ENCODE measurements at places on chromosomes 12 and 14. TPM values are rescaled to one million over a fixed set of nuclear protein-coding genes. Genes with fewer than 3 reads are reported as not detected.

Gene OR10AD1
- total RNA-seq, result not detected

Gene SERPINA6
- total RNA-seq, result not detected

DNA sequence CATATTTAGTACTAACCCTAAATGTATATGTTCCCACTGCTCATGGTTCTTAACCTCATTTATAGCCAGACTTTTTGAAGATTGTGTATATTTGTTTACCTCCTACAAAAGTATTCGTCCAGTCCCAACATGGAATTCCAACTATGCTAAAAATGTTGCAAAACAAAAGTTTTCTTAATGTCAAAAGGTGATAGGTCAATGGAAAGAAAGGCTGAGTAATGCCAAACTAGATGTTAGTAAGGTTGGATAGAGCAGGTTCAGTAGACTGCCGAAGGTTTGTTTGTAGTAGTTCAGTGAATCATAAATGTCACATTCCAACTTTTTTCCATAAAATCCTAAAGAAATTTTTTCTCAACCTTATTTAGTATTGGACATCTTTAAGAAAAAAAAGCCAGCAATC, 874.5 kb downstream of the FLRT2 start:
- H3K36me3 ChIP-seq, result no peaks in the 10 kb centered on the region
- H3K4me3 ChIP-seq, result no peak overlapping the region
- H3K27ac ChIP-seq, result no peak overlapping the region
- DNase-seq, result no peak

- peak within 1 kb of the TSS; percentile 87 for H3K4me3 ChIP-seq
- H3K4me1 ChIP-seq, result peaks cover 42% of the 10 kb centered on the region
- no peaks in the 10 kb centered on the region for H3K36me3 ChIP-seq
- DNase-seq, result peak; percentile 92
These were observed at the start of gene WSB2 for GRCh38 chr12:118061011-118061872. Gene WSB2, minus strand, starts transcription at chr12:118061179. Its CDS starts 131 bp downstream, at chr12:118061048.

GRCh38 chr12:5789469-5789968, 155.5 kb downstream of the ANO2 start:
- peaks cover 7% of the 10 kb centered on the region for H3K27me3 ChIP-seq
- H3K36me3 ChIP-seq, result no peaks in the 10 kb centered on the region
- H3K4me1 ChIP-seq, result no peaks in the 10 kb centered on the region
- no peak overlapping the region for H3K27ac ChIP-seq
- no peak for DNase-seq

Gene MGAT4C
- total RNA-seq, result 0.67 TPM

Gene STXBP6
- total RNA-seq, result 27.4 TPM

DNA sequence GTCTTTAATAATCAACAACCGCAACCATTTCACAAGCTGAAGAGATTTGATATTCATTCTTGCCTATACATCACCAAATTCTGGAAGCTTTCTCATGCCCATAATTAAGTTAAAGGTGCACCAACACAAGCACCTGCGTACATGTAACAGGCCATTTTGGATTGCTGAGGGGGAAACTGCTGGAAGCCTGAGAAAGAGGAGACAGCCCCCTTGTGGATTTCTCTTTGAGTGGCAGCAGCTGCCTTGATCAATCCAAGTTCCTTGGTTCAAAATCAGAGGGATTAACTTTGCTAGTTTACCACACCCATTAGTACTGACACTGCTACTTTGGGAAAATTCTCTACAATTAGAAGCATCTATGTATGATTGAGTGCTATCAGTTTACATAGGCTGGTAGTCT, 321.1 kb downstream of the NOVA1 start:
- no peak overlapping the region for H3K4me3 ChIP-seq
- no peak for DNase-seq
- H3K36me3 ChIP-seq, result no peaks in the 10 kb centered on the region
- peaks cover 3% of the 10 kb centered on the region for H3K4me1 ChIP-seq
- no peak overlapping the region for H3K27ac ChIP-seq
- H3K27me3 ChIP-seq, result no peaks in the 10 kb centered on the region

GRCh38 chr12:55812088-55812487, 5.4 kb downstream of the SARNP start:
- DNase-seq, result no peak
- H3K36me3 ChIP-seq, result peaks cover 44% of the 10 kb centered on the region
- H3K27ac ChIP-seq, result no peak overlapping the region
- no peak overlapping the region for H3K4me3 ChIP-seq
- no peaks in the 10 kb centered on the region for H3K27me3 ChIP-seq
- H3K4me1 ChIP-seq, result peaks cover 22% of the 10 kb centered on the region

Gene LMNTD1
- not detected for total RNA-seq

Gene KRT78
- total RNA-seq, result not detected

- no peaks in the 10 kb centered on the region for H3K4me1 ChIP-seq
- DNase-seq, result no peak
- no peaks in the 10 kb centered on the region for H3K36me3 ChIP-seq
- no peak overlapping the region for H3K27ac ChIP-seq
These were observed 367.4 kb downstream of the MED13L start for GRCh38 chr12:115910057-115910456.

Gene ARL1
- 78.9 TPM for total RNA-seq

DNA sequence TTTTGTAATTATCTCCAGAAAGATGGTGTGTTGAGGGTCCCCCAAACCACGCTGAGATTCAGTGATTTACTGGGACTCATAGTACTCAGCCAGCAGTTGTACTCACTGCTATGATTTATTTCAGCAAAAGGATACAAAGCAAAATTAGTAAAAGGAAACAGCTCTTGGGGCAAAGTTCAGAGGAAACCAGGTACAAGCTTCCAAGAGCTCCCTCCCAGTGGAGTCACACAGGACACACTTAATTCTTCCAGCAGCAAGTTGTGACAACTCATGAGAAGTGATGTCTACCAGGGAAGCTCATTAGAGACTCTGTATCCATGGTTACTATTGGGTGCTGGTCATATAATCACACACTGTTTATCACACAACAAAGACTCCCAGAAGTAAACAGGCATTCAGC, 38.7 kb downstream of the TTC8 start:
- H3K27me3 ChIP-seq, result no peaks in the 10 kb centered on the region
- H3K36me3 ChIP-seq, result peaks cover 15% of the 10 kb centered on the region
- no peak overlapping the region for H3K4me3 ChIP-seq
- H3K4me1 ChIP-seq, result no peaks in the 10 kb centered on the region
- no peak overlapping the region for H3K27ac ChIP-seq

DNA sequence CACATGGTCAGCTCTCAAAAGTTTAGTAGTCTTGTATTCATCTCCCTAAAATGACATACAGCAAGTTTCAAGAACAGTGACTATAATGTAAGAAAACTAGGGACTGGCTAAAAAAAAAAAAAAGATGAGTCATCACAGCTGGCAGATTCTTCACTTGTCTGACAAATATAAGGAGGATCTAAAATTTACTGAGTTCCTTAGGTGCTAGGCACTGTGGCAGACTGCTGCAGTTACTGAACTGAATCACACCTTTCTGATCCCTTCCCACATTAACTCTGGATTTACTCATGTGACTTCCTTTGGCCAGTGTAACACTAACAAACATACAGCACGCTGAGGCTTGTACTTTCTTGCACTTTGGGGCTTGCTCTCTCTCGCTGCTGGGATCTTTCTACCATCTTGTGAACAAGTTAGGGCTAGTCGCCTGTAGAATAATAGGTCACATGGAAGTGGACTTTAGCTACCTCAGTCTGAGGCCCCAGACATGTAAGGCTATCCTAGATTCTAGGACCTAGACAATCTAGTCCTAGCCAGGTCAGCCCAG, 32.1 kb downstream of the BAZ1A start:
- no peaks in the 10 kb centered on the region for H3K27me3 ChIP-seq
- H3K36me3 ChIP-seq, result peaks cover 5% of the 10 kb centered on the region
- H3K4me1 ChIP-seq, result peaks cover 13% of the 10 kb centered on the region
- H3K27ac ChIP-seq, result peak overlapping the region; percentile 43
- DNase-seq, result no peak
- no peak overlapping the region for H3K4me3 ChIP-seq

- peak overlapping the region; percentile 92 for H3K27ac ChIP-seq
- DNase-seq, result peak; percentile 71
- H3K4me1 ChIP-seq, result peaks cover 37% of the 10 kb centered on the region
- no peaks in the 10 kb centered on the region for H3K36me3 ChIP-seq
- H3K4me3 ChIP-seq, result peak overlapping the region; percentile 62
These were observed 1.2 kb upstream of the WSB2 start for GRCh38 chr12:118061873-118062843.

Gene PLEK2
- total RNA-seq, result 2.5 TPM

- H3K36me3 ChIP-seq, result no peaks in the 10 kb centered on the region
- no peak for DNase-seq
- no peaks in the 10 kb centered on the region for H3K27me3 ChIP-seq
- H3K4me3 ChIP-seq, result peak overlapping the region; percentile 60
These were observed 34.6 kb downstream of the FIGNL2 start for GRCh38 chr12:51813931-51814310.

Gene LRCOL1
- 1.8 TPM for total RNA-seq

DNA sequence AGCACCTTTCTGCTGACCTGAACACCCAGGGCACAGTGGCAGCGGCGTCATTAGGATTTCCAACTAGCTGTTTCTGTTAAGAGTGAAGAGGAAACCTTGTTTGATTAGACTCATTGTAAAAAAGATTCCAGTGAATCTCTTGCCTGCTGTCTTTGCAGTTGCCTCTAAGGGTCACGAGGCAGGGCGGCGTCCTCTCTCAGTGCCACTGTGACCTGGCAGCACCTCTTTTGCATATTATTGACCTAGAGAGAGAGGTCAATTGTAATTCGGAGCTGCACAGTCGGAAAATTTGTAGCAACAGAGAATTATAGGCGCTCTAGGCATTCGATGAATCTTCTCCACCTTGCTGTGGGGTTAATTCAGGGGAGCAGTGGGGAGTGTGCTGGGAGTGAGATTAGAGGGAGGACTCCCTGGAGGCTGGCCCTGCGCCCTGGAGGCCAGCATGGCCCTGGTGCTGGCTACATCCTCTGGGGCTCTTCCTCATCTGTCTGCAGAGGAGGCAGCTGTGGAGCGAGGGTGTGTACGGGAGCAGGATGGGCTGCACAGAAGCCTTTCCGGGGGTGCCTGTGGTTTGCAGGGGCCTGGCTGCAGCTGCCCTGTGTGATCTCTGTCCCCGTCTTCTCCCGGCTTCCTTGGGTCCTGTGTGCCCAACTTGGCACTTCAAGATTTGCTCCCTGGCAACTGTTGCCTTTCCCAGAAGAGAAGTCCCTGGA, 14.3 kb downstream of the PACS2 start:
- no peak for DNase-seq
- no peak overlapping the region for H3K4me3 ChIP-seq
- no peak overlapping the region for H3K27ac ChIP-seq
- no peaks in the 10 kb centered on the region for H3K36me3 ChIP-seq
- no peaks in the 10 kb centered on the region for H3K27me3 ChIP-seq
- peaks cover 38% of the 10 kb centered on the region for H3K4me1 ChIP-seq

DNA sequence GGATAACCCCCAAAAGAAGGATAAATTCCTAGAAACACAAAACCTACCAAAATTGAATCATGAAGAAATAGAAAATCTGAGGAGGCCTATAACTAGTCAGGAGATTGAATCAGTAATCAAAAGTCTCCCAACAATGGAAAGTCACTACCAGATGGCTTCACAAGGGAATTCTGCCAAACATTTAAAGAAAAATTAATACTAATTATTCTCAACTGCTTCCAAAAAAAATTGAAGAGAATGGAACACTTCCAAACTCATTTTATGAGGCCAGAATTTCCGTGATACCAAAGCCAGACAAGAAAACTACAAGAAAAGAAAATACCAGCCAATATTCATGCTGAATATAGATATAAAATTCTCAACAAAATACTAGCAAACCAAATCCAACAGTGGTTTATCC, 7.8 kb upstream of the ABCC9 start:
- no peak for DNase-seq
- H3K4me3 ChIP-seq, result no peak overlapping the region
- H3K4me1 ChIP-seq, result no peaks in the 10 kb centered on the region
- H3K27ac ChIP-seq, result no peak overlapping the region
- H3K27me3 ChIP-seq, result no peaks in the 10 kb centered on the region

Gene EPYC
- not detected for total RNA-seq

Gene NFATC4
- 42.5 TPM for total RNA-seq

- no peak for DNase-seq
- no peak overlapping the region for H3K4me3 ChIP-seq
- H3K27me3 ChIP-seq, result no peaks in the 10 kb centered on the region
These were observed 182.8 kb upstream of the ARHGAP5 start for GRCh38 chr14:31894351-31894750.

- no peak overlapping the region for H3K4me3 ChIP-seq
- no peak for DNase-seq
- H3K27ac ChIP-seq, result no peak overlapping the region
- H3K4me1 ChIP-seq, result no peaks in the 10 kb centered on the region
These were observed 146.1 kb downstream of the PAX9 start for GRCh38 chr14:36807727-36808126.

Gene ETFBKMT
- 2.8 TPM for total RNA-seq

DNA sequence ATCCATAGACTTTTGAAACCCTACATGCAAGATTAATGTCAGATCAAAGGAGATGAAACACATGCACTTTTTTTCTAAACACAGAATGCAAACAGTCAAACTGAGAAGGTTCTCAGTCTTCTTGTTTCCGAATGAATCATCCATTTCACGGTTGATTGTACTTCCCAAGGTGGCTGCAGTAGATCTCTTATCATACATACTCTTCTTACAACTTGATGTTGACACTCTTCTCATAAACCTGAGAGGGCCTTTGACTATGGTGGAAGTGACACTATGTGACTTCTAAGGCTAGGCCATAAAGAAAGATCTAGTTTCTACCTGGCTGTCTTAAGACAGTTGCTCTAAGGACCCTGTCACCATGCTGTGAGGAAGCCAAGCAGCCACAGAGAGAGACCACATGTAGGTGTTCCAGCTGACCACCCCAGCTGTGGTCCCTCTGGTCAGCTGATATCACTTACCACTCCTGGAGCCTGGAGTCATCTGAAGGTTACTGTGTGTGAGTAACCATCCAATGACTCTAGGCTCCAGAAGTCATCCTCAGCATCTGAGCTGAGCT, 67.2 kb upstream of the HMGA2 start:
- DNase-seq, result no peak
- no peak overlapping the region for H3K4me3 ChIP-seq
- no peaks in the 10 kb centered on the region for H3K4me1 ChIP-seq
- no peak overlapping the region for H3K27ac ChIP-seq

Measured in upper lobe of right lung (tissue), 1 donor.